Stimulated activated CD8-positive, alpha-beta memory T cell treated with anti-CD3 and anti-CD28 coated beads, Interleukin-4, amount 100 ng/mL, for 1 hour (primary cell): ENCODE measurements at places on chromosomes 4 and X.

- no peak for DNase-seq
Measured at GRCh38 chr4:34365946-34366345, 1878.4 kb downstream of the ARAP2 start.

DNA sequence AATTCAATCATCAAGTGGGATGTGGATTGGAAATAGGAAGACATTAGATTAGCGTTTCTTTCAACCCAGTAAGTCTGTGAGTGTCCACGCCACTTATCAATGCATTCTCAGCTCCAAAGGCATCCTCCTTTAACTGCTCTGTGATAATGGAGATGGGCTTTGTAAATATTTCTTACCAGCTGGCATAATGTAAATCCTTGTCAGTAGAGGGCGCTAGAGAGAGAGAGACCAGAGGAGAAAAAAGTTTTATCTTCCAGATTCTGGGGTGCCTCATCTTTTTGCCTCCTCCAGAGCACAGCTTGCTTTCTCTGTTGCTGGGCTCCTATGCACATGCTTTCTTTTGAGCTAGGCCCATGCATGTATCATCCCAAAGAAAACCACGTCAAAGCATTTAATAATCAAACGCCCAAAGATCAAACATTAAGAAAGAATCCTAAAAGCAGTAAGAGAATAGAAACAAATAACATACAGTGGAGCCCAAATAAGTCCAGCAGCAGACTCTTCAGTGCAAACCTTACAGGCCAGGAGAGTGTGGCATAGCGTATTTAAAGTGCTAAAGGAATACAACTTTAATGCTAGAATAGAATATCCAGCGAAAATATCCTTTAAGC, 9.6 kb upstream of the MTMR1 start:
- no peak for DNase-seq

GRCh38 chrX:154804261-154804956, 876 bp downstream of the MPP1 start:
- DNase-seq = no peak

DNA sequence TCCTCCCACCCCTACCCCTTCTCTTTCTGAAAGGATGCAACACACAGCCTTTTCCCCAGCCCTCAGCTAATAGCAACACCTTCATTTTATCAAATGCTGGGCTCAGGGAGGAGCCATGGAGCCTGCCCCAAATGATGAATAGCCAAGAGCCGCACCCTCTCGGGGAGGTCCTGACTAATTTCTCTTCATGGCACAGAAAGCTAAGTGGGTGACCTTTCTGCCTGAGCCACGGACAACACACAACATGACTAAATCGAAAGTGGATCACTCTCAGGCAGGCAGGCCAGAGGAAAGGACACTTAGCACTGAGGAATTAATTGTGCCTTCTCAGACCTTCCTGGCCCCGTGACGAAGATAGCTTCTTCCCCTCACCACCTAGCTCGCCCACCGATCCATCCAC, 165.1 kb upstream of the RAI2 start:
- no peak for DNase-seq

DNA sequence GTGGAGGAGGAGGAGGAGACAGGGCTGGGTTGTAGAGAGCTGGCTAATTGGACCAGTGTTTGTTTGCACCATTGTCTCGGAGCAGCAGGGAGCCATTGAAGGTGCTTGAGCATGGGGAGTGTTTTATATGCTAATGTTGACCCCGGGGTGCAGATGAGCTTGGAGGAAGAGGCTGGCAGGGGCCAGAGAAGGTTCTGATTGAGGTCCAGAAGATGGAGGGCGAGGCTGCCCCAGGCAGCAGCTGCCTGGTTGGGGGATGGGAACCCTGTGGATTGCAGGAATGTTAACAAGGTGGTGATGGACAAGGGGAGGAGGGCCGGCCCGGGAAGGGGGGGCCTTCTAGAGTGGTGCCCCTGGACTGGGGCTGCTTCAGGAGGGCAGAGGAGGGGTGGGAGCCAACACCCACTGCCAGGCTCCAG, 18.0 kb downstream of the DOK7 start:
- DNase-seq = no peak

DNA sequence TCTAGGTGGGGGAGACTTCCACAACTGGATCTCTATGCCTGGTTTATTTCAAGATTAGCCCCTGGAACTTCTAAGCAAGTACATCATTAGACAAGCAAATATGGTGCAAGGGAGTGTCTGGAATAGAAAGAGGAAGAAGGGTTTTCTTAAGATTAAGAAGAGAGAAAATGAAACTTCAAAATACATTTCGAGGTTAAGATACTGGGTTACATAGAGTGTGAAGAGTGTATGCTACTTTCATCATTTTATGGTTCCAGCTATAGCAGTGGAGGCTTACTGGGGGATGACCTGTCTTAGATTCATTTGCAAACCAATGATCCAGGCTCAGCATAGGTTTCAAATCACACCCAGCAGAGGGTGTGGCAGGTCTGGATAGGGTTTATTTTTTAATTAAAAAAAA, 144.4 kb upstream of the GATB start:
- DNase-seq = no peak

DNA sequence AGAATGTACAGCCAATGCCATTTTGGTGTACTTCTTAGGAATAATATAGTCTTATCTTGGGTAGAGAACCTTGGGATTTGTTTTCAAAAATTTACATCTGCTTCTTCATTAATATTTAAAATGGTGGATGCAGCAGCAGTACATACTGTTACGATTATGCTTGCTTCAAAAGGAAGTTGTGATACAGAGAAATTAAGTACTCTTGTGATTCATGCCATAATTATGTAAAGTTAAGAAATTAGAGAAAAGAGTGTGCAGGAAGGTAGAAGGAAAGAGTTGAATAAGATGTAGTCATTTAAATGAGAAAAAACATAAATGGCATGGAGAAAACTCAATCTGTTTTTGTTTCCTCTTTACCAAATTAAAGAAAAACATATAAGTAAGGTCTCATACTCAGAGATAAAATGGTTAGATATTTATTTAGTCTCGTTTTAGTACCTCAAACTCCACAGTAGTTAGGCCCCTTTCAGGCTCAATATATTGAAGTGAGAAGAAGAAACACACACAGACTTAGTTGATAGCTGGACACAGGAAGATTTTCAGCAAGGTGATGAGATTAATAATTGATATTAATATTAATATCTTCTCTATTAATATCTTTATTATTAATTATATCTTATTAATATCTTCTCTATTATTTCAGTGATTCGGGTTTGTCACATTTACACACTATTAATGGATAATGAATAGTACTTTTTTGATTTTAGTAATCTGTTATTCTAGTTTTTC, 70.1 kb upstream of the HPGD start:
- no peak for DNase-seq

- DNase-seq = no peak
Measured at GRCh38 chrX:110966839-110967238, 129.2 kb upstream of the PAK3 start.

DNA sequence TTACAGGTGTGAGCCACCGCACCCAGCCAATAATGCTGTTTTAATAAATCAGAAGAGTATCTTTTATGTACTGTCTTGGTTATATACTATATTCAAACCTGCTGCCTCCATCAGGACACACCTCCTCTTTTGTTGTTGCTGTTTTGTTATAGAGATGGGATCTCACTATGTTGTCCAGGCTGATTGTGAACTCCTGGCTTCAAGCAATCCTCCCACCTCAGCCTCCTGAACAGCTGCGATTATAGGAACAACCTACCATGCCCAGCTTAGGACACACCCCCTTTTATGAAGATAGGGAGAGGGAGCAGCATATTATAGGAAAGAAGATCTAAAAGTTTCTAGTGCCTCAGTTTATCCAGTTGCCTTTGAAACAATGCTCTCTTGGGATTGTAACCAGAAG, 62.2 kb upstream of the RAB33B start:
- no peak for DNase-seq

- no peak for DNase-seq
Measured at GRCh38 chrX:51461053-51462044, 35.0 kb downstream of the NUDT11 start.

- no peak for DNase-seq
Measured at GRCh38 chr4:11805842-11806241, 377.1 kb upstream of the HS3ST1 start.

- no peak for DNase-seq
Measured at GRCh38 chr4:186719925-186720694, 3.5 kb downstream of the FAT1 start.

DNA sequence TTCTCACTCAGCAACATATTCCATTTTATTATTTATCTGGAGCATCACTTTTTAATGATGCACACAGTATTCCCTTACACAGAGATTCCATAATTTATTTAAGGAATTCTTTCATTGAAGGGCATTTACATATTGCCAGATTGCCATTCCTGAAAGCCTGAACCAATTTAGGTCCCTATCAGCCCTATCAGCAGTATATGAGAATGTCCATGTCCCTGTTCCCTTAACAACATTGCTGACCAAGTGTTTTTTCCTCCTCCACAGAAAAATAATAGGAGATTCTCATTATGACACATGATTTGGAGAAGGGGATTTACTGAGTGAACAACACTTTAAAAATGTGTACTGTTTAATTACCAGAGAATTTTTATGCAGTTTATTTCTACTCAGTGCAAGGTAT, 90.1 kb upstream of the PHOX2B start:
- DNase-seq = no peak

GRCh38 chr4:87032884-87033533, 98.2 kb downstream of the AFF1 start:
- DNase-seq = no peak

- no peak for DNase-seq
Measured at GRCh38 chrX:126489116-126489695, 63.4 kb downstream of the DCAF12L1 start.

GRCh38 chr4:22323691-22324090, 192.2 kb downstream of the ADGRA3 start:
- DNase-seq = no peak

GRCh38 chr4:8817096-8817812, 54.4 kb downstream of the HMX1 start:
- no peak for DNase-seq

GRCh38 chr4:42359711-42360110, 37.6 kb upstream of the SHISA3 start:
- DNase-seq = no peak
